Stimulated activated CD4-positive, alpha-beta T cell treated with anti-CD3 and anti-CD28 coated beads, TNF-alpha, amount 100 ng/mL, for 48 hours (primary cell): ENCODE measurements at places on chromosomes 7 and 10.

DNA sequence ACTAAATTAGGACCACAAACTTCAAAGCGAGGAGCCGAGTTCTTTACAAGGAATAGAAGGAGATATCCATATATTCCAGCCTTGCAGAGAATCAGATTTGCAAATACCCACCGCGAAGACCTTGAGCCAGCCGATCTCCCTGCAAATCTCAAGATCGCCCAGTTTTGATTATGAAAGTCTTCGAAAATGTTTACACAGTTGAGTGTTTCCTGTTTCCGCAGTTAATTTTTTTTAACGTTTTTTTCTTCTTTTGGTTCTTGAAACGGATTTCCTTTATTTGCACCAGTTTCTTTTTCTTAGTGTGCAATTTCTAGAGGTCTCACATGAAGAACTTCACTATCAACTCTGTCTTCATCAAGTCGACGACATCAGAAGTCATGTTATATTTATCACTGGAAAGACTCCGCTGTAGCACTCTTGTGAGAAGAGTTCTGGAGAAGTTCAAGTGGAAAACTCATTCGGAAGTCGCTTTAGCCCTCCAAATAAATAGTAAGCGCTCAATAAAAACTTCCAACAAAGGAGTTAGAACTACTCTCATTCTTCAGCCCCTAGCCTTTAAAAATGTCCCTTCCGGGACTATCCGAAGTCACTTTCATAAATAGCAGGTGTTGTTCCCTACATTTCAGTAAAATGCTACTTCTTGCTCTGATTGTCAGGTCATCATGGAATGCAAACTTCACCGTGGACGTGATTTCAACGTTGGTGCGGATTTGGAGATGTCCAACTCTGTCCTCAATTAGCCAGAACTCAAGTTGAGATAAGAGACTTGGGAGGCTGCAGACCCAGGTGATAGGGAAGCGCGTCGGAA lies 11.9 kb upstream of the SPAG6 start:
- DNase-seq: no peak

GRCh38 chr7:130010689-130011412 lies 40.3 kb downstream of the ZC3HC1 start:
- DNase-seq: peak; percentile 60

DNA sequence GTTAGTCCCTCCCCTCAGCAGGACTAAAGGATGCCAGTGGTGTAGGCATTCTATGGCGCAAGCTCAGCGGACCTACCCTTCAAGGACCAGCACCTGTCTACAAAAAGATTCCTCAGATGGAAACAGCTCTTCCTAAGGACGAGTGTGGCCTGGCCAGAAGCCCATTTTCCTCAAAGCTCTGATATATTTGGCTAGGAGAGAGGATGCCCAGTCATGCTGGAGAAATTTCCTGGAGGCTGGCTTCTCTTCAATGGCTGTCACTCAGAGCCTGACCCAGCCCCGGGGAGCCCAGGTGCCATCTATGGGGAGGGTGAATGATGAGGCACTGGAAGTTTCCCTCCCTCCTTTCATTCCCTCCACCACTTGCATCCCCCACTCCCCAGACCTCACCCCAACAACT lies 111.5 kb downstream of the PLXNA4 start:
- DNase-seq: no peak

DNA sequence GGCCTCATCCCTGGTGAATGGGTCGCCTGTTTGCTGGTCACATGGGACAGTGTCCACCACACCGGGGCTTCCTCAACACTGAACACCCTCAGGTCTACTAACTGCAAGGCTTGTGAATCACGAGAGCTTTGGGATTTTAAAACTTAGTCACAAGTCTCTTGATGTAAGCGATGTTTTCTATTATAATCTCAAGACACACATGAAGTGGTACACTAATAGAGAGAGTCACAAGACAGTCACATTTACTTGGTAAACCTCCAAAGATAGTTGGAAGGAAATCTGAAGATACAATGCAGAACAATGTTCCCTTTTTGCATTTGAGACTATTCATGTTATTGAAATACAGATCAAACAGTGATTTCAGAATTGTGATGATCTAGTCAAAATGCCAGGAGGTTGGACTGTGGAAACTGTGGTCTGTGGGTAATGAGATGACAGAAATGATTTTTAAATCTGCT lies 233.1 kb upstream of the KLF6 start:
- DNase-seq: no peak

DNA sequence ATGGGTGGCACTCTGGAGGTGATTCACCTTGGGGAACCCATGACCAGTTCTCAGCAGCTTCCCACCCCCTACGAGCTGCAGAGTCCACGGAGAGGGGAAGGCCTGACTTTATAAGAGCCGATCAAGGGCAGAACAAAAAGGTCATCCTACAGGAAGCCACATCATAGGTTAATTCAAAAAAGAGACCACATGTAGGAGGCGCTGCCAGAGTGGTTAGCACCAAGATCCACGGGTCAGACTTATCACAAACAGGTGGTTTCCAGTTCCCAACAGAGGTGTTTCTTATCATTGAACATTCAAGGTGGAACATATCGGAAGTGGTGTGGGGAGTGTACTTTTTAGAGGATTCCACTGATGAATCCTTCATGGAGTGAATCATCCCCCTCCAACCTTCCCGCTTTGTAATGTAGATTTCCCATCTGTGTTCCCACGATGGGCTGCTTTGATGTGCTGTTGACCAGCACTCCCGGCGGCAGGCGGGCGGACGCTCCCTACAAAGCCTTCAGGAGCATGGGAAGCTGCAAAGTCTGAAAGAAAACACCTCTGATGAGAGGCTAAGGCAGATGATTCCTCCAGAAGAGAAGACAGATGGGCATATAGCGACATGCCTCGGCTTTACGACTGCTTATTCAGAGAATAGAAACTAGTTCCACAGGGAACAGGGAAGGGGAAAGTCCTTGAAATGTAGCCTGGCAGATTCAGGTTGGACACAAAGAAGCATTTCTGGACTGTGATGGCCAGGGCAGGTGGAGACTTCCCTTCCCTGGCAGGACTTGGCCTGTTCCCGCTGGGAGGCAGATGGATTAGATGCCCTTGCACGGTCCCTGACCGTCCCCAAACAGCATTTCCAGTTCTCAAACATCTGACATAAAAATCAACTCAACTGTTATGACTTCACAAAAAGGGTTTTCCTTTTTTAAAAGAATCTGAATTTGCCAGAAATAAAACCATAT lies 66.5 kb downstream of the AFAP1L2 start:
- DNase-seq: no peak

DNA sequence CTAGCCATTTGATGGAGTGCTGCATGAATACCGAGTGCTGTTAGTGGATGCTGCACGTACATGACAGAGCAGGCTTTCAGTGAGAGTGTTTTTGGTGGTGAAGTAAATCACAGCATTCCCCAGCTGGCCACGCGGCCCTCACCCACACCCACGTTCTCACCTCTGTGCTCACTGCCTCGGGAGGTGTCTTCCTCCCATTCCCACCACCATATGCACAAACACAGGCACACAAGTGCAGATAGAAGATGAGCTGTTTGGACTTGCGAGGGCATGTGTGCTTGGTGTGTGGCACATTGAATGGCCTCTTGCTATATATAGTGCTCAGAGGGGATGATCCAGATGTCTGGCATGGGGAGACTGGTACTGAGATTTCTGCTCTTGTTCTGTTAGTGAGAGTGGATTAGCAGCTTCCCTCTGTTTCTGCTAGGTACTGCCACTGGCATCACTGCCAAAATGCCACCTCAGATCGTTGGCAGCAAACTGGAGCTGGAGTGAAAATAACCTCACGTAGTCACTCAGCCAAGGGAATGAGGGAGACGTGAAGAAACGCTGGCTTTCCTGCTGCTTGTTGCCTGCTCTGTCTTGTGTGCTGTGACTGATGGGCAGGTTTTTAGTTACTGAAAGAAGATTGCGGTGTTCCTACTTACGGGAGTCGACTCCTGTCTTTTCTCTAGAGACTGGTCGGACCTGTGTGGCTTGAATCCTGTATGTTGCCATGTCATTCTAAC lies 19.1 kb downstream of the DNAJB6 start:
- no peak for DNase-seq

DNA sequence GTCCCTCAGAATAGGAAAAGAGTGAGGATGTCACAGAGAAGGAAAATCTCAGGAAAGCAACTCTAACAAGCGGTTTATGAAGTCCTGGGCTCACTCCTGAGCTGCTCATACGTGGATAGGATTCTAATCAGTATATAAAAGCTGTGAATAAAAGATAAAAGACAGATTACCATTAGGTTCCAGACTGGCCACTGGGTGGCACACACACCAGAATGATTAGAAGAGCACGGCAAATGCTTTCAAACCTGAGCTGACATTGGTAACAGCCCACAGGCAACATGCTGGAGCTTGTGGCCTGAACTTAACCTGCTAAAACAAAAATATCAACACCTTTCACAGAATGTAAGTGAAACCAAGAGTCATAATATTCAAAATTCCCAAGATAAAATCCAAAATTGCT lies 370.8 kb downstream of the GRID1 start:
- no peak for DNase-seq

DNA sequence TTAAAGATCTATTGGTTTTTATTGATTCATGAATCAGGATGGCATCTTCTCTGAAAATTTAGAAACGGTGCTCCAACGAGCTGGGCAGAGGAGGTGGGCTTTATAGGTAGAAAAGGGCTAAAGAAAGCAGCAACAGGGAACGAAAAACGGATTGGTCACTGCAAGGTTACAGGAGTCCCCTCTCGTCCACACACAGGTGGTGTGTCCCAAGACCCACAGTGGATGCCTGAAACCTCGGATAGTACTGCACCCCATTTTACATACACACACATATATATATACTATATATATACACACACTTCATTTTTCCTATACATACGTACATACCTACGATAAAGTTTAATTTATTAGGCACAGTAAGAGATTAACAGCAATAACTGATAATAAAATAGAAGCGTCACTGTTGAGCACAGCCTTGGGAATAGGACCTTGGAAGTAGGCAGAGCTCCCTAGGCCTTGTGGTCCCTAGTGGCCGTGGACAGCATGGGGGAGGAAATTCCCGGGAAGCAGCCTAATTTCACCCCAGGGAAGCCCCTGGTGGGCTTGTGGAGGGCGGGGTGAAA lies 737 bp upstream of the NUB1 start:
- DNase-seq: no peak

GRCh38 chr7:130953196-130953595 lies 219.2 kb upstream of the KLF14 start:
- DNase-seq: no peak

DNA sequence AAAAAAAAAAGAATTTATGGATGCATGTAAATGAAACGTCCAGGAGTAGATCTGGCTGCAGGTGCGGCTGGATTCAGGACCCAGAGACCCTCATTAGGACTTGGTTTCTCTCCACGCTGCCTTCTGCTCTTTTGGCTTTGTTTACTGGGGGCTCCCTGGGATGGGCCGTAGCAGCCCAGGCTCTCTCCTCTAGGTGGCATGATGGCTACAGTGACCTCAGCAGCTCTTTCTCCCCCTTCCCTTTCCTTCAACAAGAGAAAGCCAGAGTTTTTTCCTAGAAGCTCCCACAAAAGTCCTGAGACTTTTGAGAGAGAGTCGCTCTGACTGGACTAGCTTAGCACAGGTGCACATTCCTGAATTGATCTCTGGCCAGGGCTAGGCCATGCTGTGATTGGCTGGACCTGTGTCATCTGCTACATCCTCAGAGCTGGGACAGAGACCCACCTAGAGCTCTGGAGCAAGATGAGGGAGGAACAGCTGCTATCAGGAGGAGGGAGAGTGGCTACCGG lies 67.8 kb upstream of the PDCD4 start:
- DNase-seq: peak; percentile 16

- no peak for DNase-seq
Observed at GRCh38 chr7:80480566-80480965, 31.3 kb downstream of the GNAT3 start.

GRCh38 chr10:92239151-92239599 lies 51.7 kb downstream of the CPEB3 start:
- no peak for DNase-seq

DNA sequence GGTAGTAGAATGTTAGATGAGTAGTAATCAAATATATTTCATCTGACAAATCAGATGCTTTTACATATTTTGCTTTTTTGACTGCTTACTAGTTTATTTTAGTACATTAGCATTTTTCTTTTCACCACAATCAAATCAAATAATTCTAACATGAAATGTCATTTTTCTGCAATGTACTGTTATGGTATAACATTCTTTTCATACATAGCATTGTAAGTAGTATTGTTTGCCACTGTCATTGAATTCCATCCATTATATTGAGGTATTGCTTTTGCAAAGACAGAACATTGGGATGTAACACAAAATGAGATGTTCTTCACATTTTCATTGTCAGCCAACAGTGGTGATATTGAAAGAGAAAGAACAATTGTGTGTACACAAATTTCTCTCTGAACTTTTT lies 107.4 kb downstream of the TRIL start:
- no peak for DNase-seq

DNA sequence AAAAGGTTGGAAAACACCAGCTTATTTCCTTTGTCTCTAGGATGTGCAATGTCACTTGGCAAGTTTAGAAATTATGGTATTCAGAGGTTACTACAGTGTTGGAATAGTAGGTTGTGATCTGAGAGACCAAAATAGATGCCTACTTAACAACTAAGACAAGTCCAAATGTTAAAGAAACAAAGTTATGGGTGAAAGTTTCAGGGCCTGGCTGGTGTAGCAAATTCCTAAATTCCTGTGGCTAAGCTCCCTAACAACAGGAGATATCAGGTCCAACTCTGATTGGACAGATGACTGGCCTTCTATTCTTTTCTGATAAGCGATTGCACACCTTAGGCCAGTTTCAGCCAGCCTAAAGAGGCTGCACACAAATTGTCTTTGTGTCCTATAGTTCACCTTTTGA lies 873.5 kb downstream of the REEP3 start:
- no peak for DNase-seq

- DNase-seq: peak; percentile 88
Observed at GRCh38 chr7:43669286-43670081, 59.8 kb downstream of the COA1 start.

DNA sequence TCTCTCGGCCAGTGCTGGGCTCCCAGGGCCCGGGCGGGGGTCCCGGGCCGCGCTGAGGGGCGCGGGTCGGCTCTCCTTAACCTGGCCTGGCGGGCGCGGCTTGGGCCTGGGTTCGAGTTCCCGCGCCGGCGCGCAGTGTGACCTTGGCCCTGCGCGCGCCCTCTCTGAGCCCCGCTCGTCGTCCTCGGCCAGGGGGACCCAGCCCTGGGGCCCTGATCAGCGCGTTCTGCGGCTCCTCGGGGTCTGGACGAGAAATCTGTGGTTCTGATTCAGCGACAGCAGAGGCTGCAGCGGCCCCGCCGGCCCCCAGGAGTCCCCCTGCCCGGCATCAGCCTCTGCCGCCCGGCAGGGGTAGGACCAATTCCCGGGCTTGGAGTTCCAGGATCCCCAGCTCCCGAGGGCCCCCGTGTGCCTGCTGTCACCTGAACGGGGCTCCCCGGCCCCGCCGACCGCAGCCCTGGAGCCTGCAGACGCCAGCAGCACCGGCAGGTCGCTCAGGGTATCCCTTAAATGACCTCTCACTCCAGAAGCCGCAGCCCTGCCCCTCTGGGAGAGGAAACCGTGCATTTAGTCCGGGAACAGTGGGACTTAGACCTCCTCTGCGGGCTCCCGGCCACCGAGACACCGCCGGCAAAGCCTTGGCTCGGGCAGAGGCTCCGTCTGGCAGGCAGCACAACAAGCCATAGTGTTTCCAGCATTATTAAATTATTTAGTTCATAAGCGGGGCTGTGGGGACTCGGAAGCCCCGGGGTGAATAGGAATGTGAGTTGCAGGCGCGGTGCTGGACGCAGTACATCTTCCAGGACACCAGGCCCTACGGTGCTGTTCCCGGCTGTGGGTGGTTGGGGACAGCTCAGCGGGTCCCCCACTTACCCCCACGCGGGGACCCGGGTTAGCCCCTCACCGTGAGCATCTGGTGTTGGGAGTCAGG lies 572 bp downstream of the CHST12 start:
- no peak for DNase-seq
